Natural killer cell (primary cell): ENCODE measurements at places on chromosomes 7 and 10. TPM values are rescaled to one million over a fixed set of nuclear protein-coding genes. Genes with fewer than 3 reads are reported as not detected.

DNA sequence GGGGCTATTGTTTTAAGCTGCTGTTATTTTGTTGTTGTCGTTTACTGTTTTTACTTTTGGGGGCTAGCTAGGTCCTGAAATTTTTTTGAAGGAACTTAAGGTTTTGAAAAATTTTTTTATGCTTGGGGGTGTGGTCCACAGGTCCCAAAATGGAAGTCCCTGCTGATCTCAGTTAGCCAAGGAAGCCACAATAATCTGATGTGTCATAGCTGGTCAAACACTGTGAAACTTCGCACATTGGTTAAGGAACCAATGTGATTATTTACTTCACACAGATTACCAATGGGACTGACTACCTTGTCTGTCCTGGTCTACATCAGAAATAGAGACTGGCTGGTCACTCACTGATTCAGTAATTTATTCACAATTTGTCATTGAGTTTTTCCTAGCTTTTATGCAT lies 29.5 kb upstream of the HYCC1 start:
- no peak overlapping the region for H3K27ac ChIP-seq
- H3K27me3 ChIP-seq, result no peaks in the 10 kb centered on the region
- no peak for DNase-seq
- no peaks in the 10 kb centered on the region for H3K4me1 ChIP-seq

GRCh38 chr7:158631574-158632195 lies 44.1 kb upstream of the PTPRN2 start:
- no peak overlapping the region for H3K4me3 ChIP-seq
- H3K36me3 ChIP-seq, result peaks cover 2% of the 10 kb centered on the region
- no peaks in the 10 kb centered on the region for H3K4me1 ChIP-seq

DNA sequence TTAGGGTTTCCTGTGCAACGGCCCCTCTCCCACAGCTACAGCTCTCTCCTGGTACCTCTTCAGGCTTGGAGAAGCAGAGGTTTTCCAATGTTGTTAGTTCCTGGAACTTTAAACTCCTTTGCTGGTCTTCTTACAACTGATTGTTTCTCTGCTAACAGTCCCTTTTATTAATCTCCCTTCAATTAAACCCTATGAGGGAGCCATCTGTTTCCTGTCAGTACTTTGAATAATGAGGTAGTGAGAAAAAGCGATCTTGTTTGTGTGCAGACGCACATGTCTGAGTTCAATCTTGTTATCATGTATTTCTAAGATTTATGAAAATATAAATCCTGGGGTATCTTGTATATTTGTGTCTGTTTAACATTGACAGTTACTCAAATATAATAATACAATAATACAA lies 102.4 kb downstream of the MDFIC start:
- no peak overlapping the region for H3K4me3 ChIP-seq
- no peak overlapping the region for H3K27ac ChIP-seq
- no peaks in the 10 kb centered on the region for H3K27me3 ChIP-seq
- DNase-seq, result no peak

DNA sequence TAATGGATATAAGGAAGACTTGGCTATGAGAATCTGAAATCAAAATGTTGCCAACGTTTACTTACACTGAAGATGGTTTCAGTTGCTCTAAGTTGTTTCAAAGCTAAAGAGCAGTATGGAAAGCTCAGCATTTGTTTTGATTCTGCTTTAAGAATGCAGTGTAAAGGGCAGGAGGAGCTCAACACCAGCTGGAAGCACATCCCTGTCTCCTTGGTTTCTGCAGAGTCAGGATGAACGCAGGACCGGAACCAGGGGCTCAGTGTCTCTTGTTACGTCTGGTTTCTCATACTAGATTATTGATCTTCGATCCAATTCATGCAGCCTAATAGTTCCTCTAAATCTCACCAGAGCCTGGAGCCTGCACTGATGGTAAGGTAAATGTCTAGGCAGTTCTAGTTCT lies 24.1 kb downstream of the ZRANB1 start:
- peaks cover 8% of the 10 kb centered on the region for H3K4me1 ChIP-seq
- no peaks in the 10 kb centered on the region for H3K27me3 ChIP-seq
- peaks cover 21% of the 10 kb centered on the region for H3K36me3 ChIP-seq
- no peak overlapping the region for H3K27ac ChIP-seq
- DNase-seq, result no peak
- H3K4me3 ChIP-seq, result no peak overlapping the region

DNA sequence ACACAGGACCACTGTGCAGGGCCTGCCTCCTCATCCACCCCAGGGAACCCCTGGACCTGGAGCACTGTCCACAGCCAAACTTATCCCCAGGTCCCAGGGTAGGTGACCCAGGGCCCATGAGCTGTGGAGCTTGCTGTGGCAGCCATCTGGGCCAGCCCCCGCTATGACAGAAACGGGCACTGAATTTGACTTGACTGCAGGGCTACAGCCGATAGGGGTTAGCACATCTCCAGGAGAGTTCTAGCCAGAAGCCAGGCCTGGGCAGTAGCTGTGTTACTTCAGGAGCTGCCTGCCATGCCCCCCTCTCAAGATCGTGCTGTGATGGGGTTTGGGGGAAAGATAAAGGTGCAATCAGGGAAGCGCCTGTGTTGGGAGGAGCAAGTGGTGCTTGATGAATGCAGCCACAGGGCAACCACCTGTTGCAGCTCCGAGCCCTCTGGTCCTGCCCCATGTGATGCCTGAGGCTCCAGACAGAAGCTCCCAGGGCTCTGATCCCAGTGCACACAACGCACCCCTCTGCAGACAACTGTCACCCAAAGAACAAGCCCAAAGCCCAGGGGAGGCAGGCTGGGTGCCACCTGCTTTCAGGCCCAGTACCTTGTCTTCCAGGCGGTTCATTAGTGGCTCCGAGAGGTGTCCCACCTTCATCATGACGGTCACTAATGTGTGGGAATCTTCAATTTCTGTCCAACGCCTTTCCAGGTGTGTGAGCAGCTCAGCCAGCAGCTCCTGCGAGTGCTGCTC lies 6.5 kb downstream of the TBRG4 start:
- H3K27ac ChIP-seq, result no peak overlapping the region
- peaks cover 91% of the 10 kb centered on the region for H3K36me3 ChIP-seq
- peaks cover 19% of the 10 kb centered on the region for H3K4me1 ChIP-seq
- DNase-seq, result no peak
- no peak overlapping the region for H3K4me3 ChIP-seq

GRCh38 chr10:86329093-86329710 lies 37.4 kb downstream of the GRID1 start:
- no peaks in the 10 kb centered on the region for H3K27me3 ChIP-seq
- no peak overlapping the region for H3K4me3 ChIP-seq
- no peaks in the 10 kb centered on the region for H3K36me3 ChIP-seq
- no peak for DNase-seq

- H3K27me3 ChIP-seq, result no peaks in the 10 kb centered on the region
- no peaks in the 10 kb centered on the region for H3K4me1 ChIP-seq
- no peak for DNase-seq
- H3K4me3 ChIP-seq, result no peak overlapping the region
- no peaks in the 10 kb centered on the region for H3K36me3 ChIP-seq
Measured at GRCh38 chr7:538764-539685, 19.4 kb upstream of the PDGFA start.

GRCh38 chr10:49627644-49628247 lies 13.9 kb downstream of the CHAT start:
- no peak overlapping the region for H3K4me3 ChIP-seq
- no peak for DNase-seq
- H3K4me1 ChIP-seq, result no peaks in the 10 kb centered on the region
- no peaks in the 10 kb centered on the region for H3K36me3 ChIP-seq

- no peak for DNase-seq
- H3K27ac ChIP-seq, result peak overlapping the region; percentile 87
- H3K36me3 ChIP-seq, result peaks cover 10% of the 10 kb centered on the region
- peaks cover 62% of the 10 kb centered on the region for H3K4me1 ChIP-seq
Measured at GRCh38 chr10:14554091-14554490, 220.6 kb downstream of the FAM107B start.

- H3K36me3 ChIP-seq, result no peaks in the 10 kb centered on the region
- no peak for DNase-seq
- H3K27me3 ChIP-seq, result no peaks in the 10 kb centered on the region
- H3K4me3 ChIP-seq, result no peak overlapping the region
- no peaks in the 10 kb centered on the region for H3K4me1 ChIP-seq
- H3K27ac ChIP-seq, result no peak overlapping the region
Measured at GRCh38 chr10:22984066-22984465, 56.2 kb downstream of the ARMC3 start.

GRCh38 chr7:133748443-133749407 lies 378.4 kb upstream of the LRGUK start:
- H3K27ac ChIP-seq, result no peak overlapping the region
- H3K4me1 ChIP-seq, result no peaks in the 10 kb centered on the region
- no peaks in the 10 kb centered on the region for H3K36me3 ChIP-seq

DNA sequence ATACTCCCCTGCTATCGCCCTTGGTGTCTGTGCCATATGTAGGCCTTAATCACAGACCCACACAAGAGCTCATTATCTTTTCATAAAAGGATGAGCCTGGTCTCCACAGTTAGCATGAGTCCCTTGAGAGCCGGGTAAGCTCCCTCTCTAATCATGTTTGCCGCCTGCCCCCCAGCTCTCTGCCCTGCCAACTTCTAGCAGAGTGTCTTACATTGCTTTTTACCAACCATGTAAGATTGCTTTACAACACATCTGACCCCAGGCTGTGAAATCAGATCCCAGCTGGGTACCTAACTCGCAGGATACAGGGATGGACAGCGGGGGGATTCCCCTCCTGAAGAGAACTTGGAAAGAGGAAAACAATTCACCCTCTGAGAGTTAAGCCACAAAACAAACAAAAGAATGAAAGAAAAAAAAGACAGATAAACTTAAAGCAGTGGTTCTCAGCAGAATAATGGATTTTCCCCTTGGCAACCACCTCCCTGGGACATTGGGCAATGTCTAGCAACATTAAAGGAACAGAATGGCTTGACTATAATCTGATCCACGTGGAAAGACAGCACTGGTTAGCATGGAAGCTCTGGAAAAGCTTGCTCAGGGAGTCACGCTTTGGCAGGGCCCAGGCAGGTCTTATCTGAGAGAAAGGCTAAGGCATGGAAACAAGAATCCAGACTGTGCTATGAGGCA lies 39.4 kb upstream of the ATOH7 start:
- no peak overlapping the region for H3K27ac ChIP-seq
- H3K4me1 ChIP-seq, result peaks cover 3% of the 10 kb centered on the region
- no peaks in the 10 kb centered on the region for H3K36me3 ChIP-seq
- no peaks in the 10 kb centered on the region for H3K27me3 ChIP-seq
- no peak for DNase-seq
- no peak overlapping the region for H3K4me3 ChIP-seq

DNA sequence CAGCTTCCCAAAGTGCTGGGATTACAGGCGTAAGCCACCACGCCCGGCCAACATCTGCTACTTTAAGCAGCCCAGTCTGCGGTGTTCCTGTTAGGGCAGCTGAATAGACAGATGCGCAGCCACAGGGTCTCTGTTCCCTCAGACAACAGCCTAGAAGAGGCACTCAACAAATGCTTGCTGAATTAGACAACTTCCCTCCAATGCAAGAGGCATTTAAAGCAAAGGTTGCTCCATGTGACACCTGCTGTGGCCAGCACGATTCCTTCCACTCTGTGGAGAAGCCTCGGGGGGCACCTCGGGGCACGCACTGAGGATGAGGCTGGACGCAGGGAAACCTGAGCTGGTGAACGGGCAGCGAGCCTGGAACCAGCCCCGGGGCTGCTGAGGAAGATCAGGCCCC lies 237.8 kb downstream of the MAD1L1 start:
- DNase-seq, result no peak
- no peak overlapping the region for H3K4me3 ChIP-seq
- H3K27ac ChIP-seq, result no peak overlapping the region
- no peaks in the 10 kb centered on the region for H3K36me3 ChIP-seq

DNA sequence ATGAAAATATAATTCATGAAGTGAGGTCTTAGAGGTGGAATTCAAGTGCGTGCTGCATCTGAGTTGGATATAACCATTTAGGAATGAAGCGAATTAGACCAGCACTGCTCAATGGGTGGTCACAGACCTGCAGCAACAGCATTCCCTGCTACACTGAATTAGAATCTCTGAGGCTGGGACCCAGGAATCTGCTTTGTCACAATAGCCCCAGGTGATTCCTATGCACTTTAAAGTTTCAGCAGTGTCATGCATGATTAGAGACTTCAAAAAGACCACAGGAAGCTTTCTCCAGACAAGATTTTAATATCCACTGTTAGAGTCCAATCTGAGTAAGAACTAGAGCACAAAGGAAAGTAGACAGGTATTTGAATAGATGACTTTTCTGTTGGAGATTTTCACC lies 352.8 kb upstream of the VSTM2A start:
- H3K4me1 ChIP-seq, result no peaks in the 10 kb centered on the region
- DNase-seq, result no peak
- H3K27ac ChIP-seq, result no peak overlapping the region

DNA sequence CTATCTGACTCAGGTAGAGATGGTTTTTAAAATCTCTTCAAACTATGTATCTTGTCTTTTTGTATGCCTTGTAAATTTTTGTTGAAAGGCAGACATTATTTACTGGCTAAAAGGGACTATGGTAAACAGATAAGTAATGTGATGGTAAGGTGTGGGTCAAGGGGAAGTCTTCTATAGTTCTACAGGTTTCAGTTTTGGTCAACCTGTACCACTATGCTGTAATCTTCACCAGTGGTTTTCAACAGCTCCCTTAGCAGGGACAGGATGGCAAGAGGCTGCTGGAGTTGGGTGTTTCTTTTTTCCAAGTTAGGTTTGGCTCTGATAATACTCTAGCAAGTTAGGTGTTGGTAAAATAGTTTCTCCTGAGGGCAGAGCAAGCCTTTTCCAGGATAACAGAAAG lies 32.7 kb upstream of the FZD8 start:
- no peak overlapping the region for H3K27ac ChIP-seq
- H3K27me3 ChIP-seq, result no peaks in the 10 kb centered on the region

- no peaks in the 10 kb centered on the region for H3K27me3 ChIP-seq
- no peak overlapping the region for H3K4me3 ChIP-seq
- H3K27ac ChIP-seq, result no peak overlapping the region
- no peak for DNase-seq
Measured at GRCh38 chr10:85047170-85047834, 718.9 kb downstream of the CCSER2 start.

- peaks cover 25% of the 10 kb centered on the region for H3K36me3 ChIP-seq
- no peak overlapping the region for H3K4me3 ChIP-seq
- H3K27ac ChIP-seq, result no peak overlapping the region
- no peaks in the 10 kb centered on the region for H3K27me3 ChIP-seq
- no peaks in the 10 kb centered on the region for H3K4me1 ChIP-seq
- DNase-seq, result no peak
Measured at GRCh38 chr10:87760195-87760905, 57.7 kb downstream of the ATAD1 start.

GRCh38 chr7:66826649-66827048 lies 86.1 kb downstream of the RABGEF1 start:
- no peaks in the 10 kb centered on the region for H3K4me1 ChIP-seq
- H3K27me3 ChIP-seq, result no peaks in the 10 kb centered on the region
- H3K27ac ChIP-seq, result no peak overlapping the region
- H3K36me3 ChIP-seq, result no peaks in the 10 kb centered on the region
- no peak for DNase-seq

DNA sequence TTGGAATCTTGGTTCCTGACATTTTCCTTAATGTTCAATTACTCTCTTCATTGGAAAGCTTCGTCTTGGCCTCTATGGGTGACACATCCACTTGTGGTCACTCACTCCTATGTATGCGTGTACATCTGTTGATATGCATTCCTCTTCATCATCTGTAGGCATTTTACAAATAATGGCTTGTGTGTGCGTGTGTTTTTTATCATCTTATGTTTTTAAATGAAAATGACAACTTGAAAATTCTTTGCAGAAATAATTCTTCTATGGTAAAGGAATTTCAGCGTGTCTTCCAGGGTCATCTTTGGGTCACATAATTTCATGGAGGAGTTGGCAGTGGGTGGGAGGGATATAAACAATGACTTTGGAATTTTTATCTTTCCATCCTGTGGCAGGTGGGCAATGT lies 925.1 kb downstream of the LRMDA start:
- no peaks in the 10 kb centered on the region for H3K27me3 ChIP-seq
- H3K4me1 ChIP-seq, result no peaks in the 10 kb centered on the region
- no peak overlapping the region for H3K4me3 ChIP-seq
- DNase-seq, result no peak

Gene SNX10
- 21.3 TPM for total RNA-seq

Gene FAM131B
- total RNA-seq, result 2.3 TPM

Gene SSC4D
- total RNA-seq, result 0.40 TPM

Gene CRTAC1
- not detected for total RNA-seq

Gene LRRTM3
- total RNA-seq, result not detected
